ENCODE measurements at places on chromosomes 2 and 18.

GRCh38 chr2:10591207-10591606 is 98.6 kb downstream of the NOL10 start:
- DNase-seq = no peak

- DNase-seq = no peak
Measured at GRCh38 chr2:73614105-73614504, 28.1 kb downstream of the NAT8 start.

DNA sequence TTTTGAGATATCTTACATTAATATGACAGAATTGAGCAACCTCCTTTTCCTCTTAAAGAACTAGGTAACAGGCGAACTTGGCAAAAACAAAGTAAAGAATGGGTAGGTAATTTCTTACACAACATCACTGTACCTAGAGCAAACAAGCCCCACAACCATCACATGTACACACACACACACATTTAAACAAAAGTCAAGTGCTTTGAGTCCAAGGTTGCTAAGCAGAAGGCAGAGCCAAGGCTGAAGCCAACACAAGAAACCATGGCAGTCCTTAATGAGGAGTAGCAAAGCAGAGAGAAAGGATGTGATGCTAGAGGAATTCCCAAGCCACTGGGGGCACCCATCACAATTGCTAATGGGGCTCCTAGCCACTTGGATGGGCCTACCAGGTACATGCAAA is 164.1 kb downstream of the PAX3 start:
- no peak for DNase-seq

- DNase-seq = no peak
Measured at GRCh38 chr2:62145478-62146100, 50.3 kb upstream of the B3GNT2 start.

GRCh38 chr2:11103984-11104793 is 51.1 kb upstream of the SLC66A3 start:
- no peak for DNase-seq

- DNase-seq = no peak
Measured at GRCh38 chr2:46954951-46955571, 39.5 kb upstream of the MCFD2 start.

- no peak for DNase-seq
Measured at GRCh38 chr18:73316513-73316912, 448.7 kb upstream of the NETO1 start.

DNA sequence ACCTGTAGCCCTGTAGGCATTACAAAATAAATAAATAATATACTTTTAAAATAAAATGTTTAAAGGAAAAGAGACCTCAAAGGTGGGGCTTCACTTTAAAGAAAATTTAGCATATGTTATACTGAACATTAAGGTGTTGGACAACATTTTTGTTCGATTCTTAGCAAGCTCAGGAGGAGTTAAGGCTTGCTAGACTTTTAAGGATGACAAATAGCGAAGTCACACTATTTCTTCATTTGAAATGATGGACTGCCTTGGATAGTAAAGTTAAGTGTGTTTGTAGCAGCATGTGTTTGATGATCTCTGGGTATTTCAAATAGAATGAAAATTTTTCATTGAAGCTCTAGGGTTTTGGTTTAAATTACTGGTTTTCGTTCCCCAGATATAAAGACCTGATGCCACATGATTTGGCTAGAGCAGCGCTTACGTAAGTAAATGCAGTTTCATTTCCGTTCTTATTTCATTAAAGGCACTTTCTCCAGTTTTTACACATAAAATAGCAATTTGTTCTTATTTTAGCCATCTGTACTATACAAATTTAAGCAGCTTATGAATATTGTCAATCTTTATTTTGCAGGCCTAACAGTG is 24.9 kb downstream of the HADHB start:
- no peak for DNase-seq

DNA sequence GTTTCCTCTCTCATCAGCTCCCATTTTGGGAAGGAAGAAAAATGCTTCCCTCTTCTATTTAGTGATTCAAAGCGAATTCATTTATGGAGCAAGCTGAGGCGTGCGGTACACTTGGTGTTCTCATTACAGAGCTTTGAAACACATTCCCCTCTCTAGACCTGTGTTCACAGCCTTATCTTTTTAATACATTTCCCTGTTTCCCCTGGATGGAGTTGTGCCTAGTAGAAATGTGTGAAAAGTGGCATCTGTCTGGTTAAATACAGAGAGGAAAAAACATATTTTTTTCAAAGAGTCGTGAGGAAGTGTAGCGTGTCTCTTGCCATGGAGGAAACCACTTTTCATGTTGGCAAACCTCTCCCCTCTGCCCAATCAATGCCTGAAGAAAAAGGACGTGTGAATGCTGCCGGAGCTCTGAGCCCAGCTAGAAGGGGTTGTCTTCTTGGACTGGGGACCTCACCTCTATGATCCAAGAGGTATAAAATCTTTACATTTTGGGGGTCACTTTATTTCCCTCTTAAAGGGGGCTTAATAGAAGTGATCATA is 52.4 kb downstream of the DPP4 start:
- no peak for DNase-seq

DNA sequence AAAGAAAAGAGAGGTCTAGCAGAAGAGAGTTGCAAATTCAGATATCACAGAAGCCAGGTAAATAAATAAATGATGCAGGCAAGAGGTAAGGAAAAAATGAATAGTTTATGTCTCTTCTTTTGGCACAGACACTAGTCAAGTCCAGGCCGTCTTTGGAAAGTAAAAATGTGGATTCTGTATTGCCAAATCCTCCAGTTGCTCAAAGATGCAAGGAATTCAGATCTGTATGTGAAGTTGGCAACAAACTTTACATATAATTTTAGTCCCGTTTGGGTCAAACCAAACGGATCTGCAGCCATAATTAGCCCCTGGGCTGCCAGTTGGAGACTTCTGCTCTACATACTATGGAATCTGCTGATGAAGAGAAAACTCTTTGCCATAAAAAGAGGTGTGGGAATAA is 200.5 kb upstream of the RND3 start:
- DNase-seq = no peak
